ENCODE measurements at places on chromosomes 3 and 15. TPM values are rescaled to one million over a fixed set of nuclear protein-coding genes. Genes with fewer than 3 reads are reported as not detected.

The LRRIQ4 gene
- not detected for total RNA-seq

The ATP13A5 gene
- total RNA-seq, result 1.1 TPM

The SERPINI1 gene
- 2.0 TPM for total RNA-seq

The XCR1 gene
- 1.9 TPM for total RNA-seq

The STRC gene
- total RNA-seq, result 7.9 TPM

The CLDN1 gene
- total RNA-seq, result 822 TPM

The SLCO2A1 gene
- total RNA-seq, result 33.2 TPM

GRCh38 chr3:14289590-14290461 is 111.2 kb downstream of the LSM3 start:
- H3K36me3 ChIP-seq, result no peaks in the 10 kb centered on the region
- H3K27ac ChIP-seq, result peak overlapping the region; percentile 4
- no peaks in the 10 kb centered on the region for H3K27me3 ChIP-seq

GRCh38 chr3:127307916-127308315 is 20.1 kb upstream of the PRR20G start:
- peaks cover 13% of the 10 kb centered on the region for H3K4me1 ChIP-seq
- no peaks in the 10 kb centered on the region for H3K36me3 ChIP-seq
- DNase-seq, result no peak
- H3K27ac ChIP-seq, result no peak overlapping the region

- H3K4me1 ChIP-seq, result no peaks in the 10 kb centered on the region
- no peak overlapping the region for H3K27ac ChIP-seq
- no peaks in the 10 kb centered on the region for H3K27me3 ChIP-seq
- no peaks in the 10 kb centered on the region for H3K36me3 ChIP-seq
- no peak overlapping the region for H3K4me3 ChIP-seq
- DNase-seq, result no peak
Observed at GRCh38 chr3:89173546-89173945, 66.1 kb downstream of the EPHA3 start.

- no peak for DNase-seq
- no peaks in the 10 kb centered on the region for H3K36me3 ChIP-seq
- no peaks in the 10 kb centered on the region for H3K4me1 ChIP-seq
- H3K4me3 ChIP-seq, result no peak overlapping the region
- no peak overlapping the region for H3K27ac ChIP-seq
- H3K27me3 ChIP-seq, result no peaks in the 10 kb centered on the region
Observed at GRCh38 chr3:154228561-154229216, 95.6 kb downstream of the DHX36 start.

- H3K36me3 ChIP-seq, result no peaks in the 10 kb centered on the region
- no peaks in the 10 kb centered on the region for H3K4me1 ChIP-seq
- no peak overlapping the region for H3K27ac ChIP-seq
Observed at GRCh38 chr3:107699682-107700081, 176.9 kb downstream of the BBX start.

DNA sequence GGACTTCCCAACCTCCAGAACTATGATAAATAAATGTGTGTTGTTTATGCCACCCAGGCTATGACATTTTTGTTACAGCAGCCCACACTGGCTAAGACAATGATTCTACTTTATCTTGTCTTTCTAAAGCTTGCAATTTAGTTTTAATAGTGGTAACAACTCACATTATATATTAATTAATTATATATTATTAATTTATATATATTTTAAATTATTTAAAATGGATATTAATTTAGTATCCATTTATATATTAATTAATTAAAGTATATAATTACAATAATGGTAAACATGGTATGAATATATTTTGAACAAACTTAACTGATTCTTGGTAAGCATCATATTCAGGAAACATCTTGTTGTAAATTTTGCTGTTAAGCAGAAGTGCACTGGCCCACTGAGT is 863.9 kb downstream of the MCTP2 start:
- H3K4me1 ChIP-seq, result no peaks in the 10 kb centered on the region
- no peak for DNase-seq
- no peaks in the 10 kb centered on the region for H3K36me3 ChIP-seq
- H3K27ac ChIP-seq, result no peak overlapping the region

DNA sequence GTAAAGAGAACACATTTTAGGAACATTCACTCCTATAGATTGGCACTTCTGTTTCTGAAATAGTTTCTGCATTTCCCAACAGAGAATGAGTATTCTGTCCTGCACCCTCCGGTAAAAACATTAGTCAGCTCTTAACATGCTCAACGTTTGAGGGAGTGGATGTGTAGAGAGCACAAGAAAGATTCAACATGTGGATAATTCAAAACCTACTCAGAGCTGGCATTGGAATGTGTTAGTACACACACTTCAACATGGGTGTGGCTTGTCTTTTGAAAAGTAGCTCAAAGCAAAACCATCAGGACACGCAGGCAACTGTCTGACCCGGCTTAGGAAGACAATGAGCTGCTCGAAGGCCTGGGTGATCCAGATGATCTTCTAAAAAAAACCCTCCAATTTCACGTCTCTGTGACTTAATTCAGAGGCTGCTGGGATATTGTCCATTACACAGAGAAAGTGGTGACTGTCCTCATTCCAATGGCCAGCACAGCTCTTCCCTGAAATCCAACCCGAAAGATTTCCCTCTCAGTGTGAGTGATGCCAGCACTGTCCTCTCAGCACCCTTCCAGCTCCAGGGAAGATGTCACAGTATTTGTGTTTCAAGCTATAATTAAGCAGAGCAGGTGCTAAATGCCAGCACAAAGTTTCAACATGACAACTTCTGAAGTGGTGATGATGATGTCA is 18.1 kb downstream of the FBN1 start:
- H3K36me3 ChIP-seq, result no peaks in the 10 kb centered on the region
- no peak for DNase-seq
- no peaks in the 10 kb centered on the region for H3K27me3 ChIP-seq
- H3K4me3 ChIP-seq, result no peak overlapping the region

DNA sequence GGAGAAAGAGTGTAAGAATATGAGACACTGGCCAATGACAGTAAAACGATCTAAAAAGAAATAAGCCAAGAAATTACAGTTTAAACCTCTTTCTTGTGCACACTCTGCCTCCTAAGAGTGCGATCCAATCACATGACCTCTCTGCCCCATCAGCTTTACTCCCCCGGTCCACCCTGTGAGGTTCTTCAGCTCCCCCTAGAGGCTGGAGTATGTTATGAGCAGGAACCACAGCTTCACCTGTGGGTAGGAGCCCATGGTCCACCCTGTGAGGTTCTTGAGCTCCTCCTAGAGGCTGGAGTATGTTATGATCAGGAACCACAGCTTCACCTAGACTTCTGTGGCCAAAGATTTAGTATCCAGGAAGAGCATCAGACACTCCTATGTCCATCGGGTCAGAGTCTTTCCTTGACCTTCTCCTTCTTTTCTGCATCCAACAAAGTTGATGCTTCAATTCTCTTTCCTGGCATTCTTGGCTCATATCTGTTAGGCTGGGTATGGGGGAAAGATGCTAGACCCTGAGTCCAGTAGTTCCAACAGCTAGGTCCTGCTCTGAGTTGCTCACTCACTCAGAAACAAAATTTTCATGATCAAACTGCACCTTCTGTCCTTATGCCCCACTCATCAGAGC is 164.0 kb downstream of the MINAR1 start:
- no peak overlapping the region for H3K27ac ChIP-seq
- H3K4me3 ChIP-seq, result no peak overlapping the region
- DNase-seq, result no peak
- H3K36me3 ChIP-seq, result no peaks in the 10 kb centered on the region
- H3K4me1 ChIP-seq, result no peaks in the 10 kb centered on the region

DNA sequence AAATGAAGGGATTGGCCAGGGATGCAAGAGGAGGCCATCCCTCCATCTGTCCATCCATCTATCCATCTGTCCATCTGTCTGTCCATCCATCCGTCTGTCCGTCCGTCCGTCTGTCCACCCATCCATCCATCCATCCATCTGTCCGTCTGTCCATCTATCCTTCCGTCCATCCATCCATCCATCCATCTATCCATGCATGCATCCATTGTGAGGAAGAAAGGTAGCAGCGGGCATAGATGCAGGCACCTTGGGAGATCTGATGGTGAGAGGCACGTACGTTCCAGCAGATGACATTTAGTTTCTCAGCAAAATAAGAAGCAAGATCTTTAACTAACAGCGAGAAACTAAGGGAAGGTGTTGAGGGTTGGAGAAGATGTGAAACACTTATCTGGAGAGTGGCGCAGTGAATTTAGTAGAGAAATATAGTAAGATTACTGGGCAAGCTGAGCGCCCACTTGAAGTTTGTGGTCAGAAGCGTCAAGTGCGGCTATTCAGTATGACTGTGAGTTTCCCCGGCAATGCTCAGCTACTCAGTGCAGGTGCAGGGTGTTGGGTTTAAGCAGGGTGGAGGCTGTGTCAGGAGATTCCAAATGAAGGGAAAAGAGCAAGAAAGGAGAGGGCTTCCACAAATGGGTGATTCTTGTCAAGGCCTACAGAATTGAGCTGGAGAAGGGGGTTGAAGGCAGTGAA is 22.4 kb upstream of the SRP14 start:
- H3K4me3 ChIP-seq, result no peak overlapping the region
- H3K27me3 ChIP-seq, result no peaks in the 10 kb centered on the region
- no peaks in the 10 kb centered on the region for H3K36me3 ChIP-seq

- no peak overlapping the region for H3K4me3 ChIP-seq
- peaks cover 57% of the 10 kb centered on the region for H3K36me3 ChIP-seq
- no peaks in the 10 kb centered on the region for H3K4me1 ChIP-seq
- no peak for DNase-seq
- no peak overlapping the region for H3K27ac ChIP-seq
Observed at GRCh38 chr3:33826206-33826605, 27.8 kb downstream of the PDCD6IP start.

GRCh38 chr3:172199850-172200369 is 160.5 kb downstream of the FNDC3B start:
- no peak overlapping the region for H3K4me3 ChIP-seq
- no peaks in the 10 kb centered on the region for H3K36me3 ChIP-seq
- no peak overlapping the region for H3K27ac ChIP-seq
- H3K4me1 ChIP-seq, result peaks cover 46% of the 10 kb centered on the region
- H3K27me3 ChIP-seq, result no peaks in the 10 kb centered on the region

DNA sequence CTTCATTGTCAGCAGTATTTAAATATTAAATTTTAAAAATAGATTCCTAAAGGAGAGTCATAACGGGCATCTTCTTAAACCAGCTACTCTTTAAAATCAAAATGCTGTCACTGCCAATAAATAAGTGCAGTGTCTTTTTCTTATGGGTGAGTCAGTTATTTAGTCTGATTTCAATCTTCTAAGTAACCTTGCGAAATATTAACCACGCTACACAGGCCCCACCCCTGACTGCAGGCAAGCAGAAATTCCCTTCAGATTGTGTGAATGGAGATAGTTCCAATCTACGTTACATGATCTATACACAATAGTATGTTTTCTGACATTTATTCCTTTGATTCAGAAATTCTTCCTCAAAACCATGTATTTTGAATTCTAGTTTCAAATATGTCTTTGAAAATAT is 141.5 kb downstream of the GADL1 start:
- H3K4me3 ChIP-seq, result no peak overlapping the region
- H3K27me3 ChIP-seq, result no peaks in the 10 kb centered on the region
- no peak overlapping the region for H3K27ac ChIP-seq
- peaks cover 22% of the 10 kb centered on the region for H3K4me1 ChIP-seq
- DNase-seq, result no peak

- H3K36me3 ChIP-seq, result no peaks in the 10 kb centered on the region
- no peaks in the 10 kb centered on the region for H3K27me3 ChIP-seq
- no peak for DNase-seq
Observed at GRCh38 chr3:66486646-66487045, 14.2 kb downstream of the LRIG1 start.

All from suprapubic skin (tissue), 4 donors.